Stimulated activated CD4-positive, alpha-beta T cell treated with anti-CD3 and anti-CD28 coated beads, Interleukin-4, amount 100 ng/mL, for 4 hours (primary cell): ENCODE measurements at places on chromosomes 7 and 10.

GRCh38 chr7:4023502-4023901 lies 658.6 kb upstream of the FOXK1 start:
- no peak for DNase-seq

- no peak for DNase-seq
Observed at GRCh38 chr7:101630591-101630990, 1.5 kb upstream of the MYL10 start.

GRCh38 chr10:76082956-76083355 lies 651.5 kb downstream of the LRMDA start:
- DNase-seq: no peak

- no peak for DNase-seq
Observed at GRCh38 chr7:95330204-95330960, 6.0 kb upstream of the PON1 start.

DNA sequence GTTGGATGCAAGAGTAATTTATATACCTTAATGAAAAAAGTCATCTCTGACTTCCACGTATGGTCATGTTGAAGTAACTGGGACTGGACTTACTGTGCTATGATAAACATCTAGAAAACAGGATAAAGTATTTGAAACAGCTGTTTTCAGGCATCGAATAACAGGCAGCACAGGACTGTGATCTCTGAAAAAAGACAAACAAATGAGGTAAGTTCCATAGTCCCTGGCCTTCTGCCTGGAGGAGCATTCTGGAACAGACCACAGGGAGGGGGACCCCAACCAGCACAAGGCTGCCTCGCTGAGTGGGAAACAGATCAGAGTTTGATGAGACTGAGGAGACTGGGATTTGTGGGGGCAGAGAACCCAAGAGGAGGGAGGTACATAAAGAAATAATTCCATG lies 89.1 kb upstream of the HABP2 start:
- DNase-seq: no peak

DNA sequence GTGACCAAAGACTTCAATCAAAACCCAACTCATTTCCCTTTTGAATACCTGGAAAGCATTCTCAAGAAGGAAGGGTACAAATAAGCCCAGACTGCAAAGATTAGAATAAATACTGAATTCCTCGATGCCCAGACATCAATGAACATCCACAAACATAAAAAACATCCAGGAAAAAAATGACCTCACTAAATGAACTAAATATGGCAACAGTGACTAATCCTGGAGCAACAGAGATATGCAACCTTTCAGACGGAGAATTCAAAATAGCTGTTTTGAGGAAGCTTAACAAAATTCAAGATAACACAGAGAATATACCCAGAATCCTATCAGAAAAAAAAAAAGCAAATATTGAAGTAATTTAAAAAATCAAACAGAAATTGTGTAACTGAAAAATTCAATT lies 43.2 kb downstream of the PCLO start:
- DNase-seq: no peak

GRCh38 chr7:78673272-78673671 lies 780.2 kb downstream of the MAGI2 start:
- DNase-seq: no peak

- DNase-seq: no peak
Observed at GRCh38 chr7:79453558-79454360, at the start of gene MAGI2. MAGI2 (minus strand) TSS chr7:79453667; CDS start chr7:79453320, 347 bp downstream.

GRCh38 chr10:3277566-3277965 lies 105.0 kb upstream of the PITRM1 start:
- DNase-seq: no peak

GRCh38 chr7:66720561-66720960 lies 20.0 kb upstream of the RABGEF1 start:
- DNase-seq: no peak

DNA sequence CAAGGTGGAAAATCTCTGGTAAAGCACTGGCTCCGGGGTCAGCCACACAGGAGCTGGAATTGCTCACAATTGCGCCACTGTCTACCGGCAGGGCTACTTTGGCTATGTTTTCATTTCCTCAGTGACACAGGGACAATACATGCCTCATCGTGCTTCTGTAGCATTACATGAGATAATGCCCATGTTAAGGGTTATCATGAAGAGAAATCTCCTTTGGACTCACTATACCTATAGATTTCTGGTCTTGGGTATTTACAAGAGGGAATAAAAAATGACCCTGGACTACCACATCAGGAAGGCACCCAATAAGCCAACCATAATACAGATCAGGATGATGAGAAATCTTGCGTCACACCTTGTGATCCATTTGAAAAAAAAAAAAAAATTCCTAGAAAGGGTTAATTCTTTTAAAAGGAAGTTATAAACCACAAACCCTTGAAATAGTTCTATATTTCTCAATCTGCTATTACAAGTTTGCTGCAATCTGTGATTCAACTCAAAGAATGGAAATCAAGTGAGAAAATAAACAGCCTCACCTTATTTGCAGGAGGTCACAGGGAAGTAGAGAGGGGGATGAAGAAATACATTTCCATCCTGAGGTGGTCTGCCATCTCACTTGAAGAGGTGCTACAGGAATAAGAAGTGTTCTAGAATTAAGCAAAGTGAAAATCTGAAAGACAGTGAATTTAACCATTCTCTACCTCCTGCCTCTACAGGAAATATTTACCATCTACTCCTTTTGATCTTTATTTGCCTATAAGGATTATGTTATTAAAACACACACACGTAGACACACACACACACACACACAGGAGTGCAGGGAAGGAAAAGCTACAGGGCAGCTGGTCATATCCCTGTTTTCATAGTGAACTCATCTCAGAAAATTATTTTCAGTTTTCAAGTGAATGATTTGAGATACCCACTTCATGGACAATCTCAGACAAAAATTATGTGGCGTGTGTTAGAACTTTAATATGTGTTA lies 231.3 kb upstream of the CELF2 start:
- DNase-seq: no peak

GRCh38 chr7:29194594-29195427 lies at the start of gene CHN2:
CHN2 (plus strand) TSS chr7:29194775.
- DNase-seq: peak; percentile 24

- no peak for DNase-seq
Observed at GRCh38 chr7:3884543-3884942, 583.5 kb downstream of the SDK1 start.

DNA sequence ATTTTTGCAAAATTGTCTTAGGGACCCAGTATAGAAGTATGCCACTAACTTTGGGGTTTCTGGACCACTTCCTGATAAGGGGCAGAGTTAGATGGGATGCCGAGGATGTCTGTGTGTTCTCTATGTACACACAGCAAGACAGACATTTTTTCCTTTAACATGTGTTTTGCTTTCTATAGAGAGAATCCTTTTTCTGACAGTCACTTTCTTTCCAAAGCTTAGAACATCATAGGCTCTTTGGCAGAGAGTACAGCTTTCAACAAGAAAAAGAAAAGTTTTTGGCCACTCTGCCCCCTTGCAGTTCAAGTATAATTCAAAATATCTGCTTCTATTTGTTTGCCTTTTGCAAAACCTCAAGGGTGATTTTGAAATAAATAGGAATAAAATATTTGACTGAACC lies 44.1 kb downstream of the PAPSS2 start:
- DNase-seq: no peak

GRCh38 chr10:131735577-131735976 lies 165.2 kb upstream of the PPP2R2D start:
- no peak for DNase-seq

GRCh38 chr7:65744406-65744805 lies 128.5 kb upstream of the VKORC1L1 start:
- no peak for DNase-seq

DNA sequence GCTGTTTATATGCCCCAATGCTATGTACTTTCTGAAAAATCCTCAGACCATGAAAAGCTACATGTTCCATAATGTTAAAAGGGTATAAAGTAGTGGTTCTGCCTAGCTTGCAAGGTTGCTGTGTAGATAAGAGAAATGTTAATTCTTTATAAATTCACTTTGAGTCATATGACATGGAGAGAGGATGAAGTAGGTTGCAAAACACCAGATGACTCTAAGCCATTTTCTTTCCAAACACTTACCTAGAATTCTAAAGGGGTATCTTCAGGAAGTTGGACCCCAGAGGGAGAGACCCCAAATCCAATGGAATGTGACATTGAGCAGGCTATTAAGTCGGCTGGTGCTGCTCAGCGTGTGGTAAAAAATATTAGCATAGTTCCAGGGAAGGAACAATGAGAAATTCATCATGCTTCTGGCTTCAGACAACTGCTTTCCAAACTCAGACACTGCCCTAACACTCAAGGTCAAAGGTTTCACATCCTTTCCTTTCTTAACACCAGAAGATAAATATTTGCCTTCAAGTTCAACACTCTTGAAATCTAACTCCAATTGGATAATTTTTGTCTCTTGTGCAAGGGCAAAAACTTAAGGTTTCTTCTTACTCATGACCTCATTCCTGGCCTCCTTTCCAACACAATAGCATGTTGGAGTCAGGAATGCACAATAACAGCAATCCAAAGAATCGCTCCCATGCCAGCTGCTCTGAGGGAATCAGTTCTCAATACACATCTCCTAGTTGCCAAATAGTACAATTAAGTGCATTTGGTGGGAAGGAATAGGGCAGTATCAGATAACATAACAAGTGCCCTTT lies 100.7 kb upstream of the AFAP1L2 start:
- no peak for DNase-seq

DNA sequence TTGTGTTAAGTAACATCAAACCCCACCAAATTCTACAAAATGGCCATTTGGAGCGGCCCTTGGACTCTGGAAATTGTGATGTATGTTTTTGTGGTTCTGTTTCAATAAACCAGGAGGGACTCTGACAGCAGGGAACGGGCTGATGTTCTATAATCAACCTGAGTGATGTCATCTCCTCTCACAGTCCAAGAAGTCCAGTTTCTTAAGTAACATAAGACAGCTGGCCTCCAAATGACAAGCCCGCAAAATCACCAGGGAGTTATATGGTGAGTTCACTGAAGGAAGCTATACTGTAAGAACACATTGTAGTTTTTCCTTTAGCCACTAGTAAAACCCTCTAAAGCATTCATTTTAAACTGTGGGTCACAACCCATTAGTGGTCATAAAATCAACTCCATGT lies 34.0 kb downstream of the GOT1 start:
- DNase-seq: no peak

GRCh38 chr10:70880077-70880534 lies 8.3 kb downstream of the PCBD1 start:
- peak; percentile 61 for DNase-seq

GRCh38 chr10:23834091-23834490 lies 374.8 kb upstream of the KIAA1217 start:
- DNase-seq: no peak

GRCh38 chr7:55108818-55109217 lies 90.0 kb downstream of the EGFR start:
- DNase-seq: no peak

- DNase-seq: no peak
Observed at GRCh38 chr10:75613685-75614504, 182.5 kb downstream of the LRMDA start.

GRCh38 chr10:110357871-110358270 lies 53.2 kb upstream of the SMNDC1 start:
- no peak for DNase-seq

- DNase-seq: no peak
Observed at GRCh38 chr7:40640566-40640965, 505.8 kb downstream of the SUGCT start.

DNA sequence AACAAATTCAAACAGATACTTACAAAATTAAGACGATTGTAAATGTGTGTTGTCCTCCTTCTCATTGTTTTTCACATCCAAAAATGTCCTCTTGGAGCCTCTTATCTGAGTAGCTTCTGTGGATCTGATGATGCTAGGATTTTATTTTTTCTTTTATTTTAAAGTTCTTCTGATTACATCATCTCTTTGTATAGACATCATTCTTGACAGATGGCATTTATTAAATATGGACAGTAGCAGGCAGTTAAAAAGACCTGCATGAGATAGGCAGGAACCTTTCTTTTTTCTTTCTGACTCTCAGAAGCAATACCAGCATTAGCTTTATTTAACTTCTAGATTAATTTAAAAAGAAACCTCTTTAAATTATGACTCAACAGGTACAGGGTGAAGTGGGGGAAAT lies at the start of gene RPA3:
TSS of gene RPA3 (minus strand) at position 116 of the 400 bp plus-strand sequence. CDS start 78,189 bp downstream, outside the sequence.
- no peak for DNase-seq

DNA sequence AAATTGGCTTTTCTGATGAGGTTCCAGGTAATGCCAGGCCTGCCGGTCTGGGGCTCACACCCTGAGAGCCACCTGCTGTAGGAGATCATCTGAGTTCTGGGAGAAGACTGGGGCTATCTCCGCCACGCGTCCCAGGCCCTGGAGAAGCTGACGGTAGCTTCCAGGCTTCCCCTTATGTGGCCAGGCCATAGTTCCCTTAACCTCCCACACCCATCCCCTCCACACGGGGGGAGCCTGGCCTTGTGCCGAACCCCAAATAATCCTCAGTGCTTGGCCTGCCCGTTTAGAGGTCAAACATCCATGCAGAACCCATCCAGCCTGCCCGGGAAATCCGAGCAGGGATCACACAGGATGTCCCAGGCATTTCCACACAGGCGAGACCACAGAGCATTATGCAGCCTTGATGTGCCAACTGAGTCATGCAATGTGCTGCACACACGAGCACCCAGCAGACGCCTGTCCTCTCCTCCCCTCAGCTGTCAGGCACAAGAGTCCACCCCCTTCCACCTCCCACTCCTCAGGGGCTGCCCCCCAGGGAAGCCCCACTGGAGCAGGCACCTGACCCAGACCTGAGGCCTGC lies 176.2 kb downstream of the PRKAG2 start:
- no peak for DNase-seq

DNA sequence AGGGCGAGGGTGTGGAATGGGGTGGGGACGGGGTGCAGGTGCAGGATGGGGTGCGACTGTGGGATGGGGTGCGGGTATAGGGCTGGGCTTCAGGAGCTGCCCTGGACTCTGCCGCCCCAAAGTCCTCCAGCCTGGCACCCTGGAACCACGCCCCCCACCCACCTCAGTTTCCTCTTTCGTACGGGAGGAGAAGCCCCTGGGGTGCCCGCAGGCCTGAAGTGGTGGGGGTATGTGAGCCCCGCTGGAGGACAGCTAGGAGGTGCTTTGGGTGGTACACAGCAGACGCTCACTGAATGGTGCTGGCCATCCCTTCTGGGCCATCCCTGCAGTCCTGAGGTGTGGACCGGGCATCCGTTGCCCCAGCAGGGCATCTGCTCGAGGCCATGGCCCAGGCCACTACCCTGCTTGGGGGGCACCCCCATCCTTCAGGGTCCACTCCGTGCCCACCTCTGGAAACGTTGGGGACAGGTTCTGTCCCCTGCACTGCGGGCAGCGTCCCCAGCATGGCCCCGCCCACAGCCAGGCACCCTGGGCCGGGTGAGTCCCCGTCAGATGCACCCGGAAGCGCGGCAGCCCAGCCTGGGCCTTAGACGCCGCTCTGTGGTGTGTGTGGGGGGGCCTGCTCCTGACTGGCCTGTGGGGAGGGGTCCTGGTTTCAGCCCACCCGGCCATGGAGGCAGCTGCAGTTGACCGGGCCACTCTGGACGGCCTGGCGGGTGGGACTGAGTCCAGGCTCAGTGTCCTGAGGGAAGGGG lies 41.6 kb downstream of the UNCX start:
- DNase-seq: no peak

DNA sequence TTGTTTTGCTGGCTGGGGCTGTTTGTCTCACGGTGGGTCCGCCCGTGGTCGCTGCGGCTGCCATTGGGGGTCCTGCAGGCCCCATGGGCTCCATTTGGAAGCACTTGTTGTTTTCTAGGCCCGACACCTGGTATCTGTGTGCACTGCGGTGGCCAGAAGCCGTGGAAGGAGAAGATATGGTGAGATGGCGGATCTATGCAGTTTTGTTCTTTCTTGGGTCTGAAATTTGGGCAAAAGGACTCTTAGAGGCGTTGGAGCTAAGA lies 109.5 kb upstream of the SHH start:
- no peak for DNase-seq
